Stimulated activated naive CD8-positive, alpha-beta T cell treated with anti-CD3 and anti-CD28 coated beads, Interleukin-15, amount 100 ng/mL, for 72 hours (primary cell): ENCODE measurements at places on chromosomes 1 and 21.

DNA sequence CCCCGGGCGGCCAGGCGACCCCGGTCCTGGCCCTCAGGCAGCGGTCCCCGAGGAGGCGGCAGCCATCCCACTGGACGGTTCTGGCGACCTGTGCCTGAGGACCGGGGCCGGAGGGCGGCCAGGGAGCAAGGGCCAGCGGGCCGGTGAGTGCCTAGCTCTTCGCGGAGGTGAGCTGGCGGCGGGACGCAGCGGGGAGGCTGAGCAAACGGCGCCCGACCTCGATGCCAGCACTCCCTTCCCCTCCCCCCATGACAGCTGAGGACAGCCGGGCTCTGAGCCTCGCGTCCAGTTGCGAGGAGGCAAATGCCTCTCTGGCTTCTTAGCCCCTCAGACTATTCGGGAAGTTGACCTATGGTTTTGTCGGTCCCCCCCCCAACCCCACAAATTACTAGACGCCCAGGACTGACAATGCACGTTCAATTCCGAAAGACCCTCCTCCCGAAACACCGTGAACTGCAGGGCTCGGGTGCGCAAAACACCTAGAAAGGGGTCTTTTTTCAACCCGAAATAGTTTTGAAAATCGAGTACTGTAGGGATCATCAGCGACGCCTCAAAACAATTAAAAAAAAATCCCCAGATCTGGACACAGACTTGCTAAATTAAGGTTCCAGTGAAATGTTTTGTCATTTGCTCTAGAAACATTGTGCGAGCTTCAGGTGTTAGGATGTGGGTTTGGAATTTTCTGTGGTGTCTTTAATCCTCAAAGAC lies 8.3 kb downstream of the CDKN2C start:
- DNase-seq = peak; percentile 44

GRCh38 chr1:172642970-172643369 lies 15.9 kb upstream of the FASLG start:
- DNase-seq = no peak

DNA sequence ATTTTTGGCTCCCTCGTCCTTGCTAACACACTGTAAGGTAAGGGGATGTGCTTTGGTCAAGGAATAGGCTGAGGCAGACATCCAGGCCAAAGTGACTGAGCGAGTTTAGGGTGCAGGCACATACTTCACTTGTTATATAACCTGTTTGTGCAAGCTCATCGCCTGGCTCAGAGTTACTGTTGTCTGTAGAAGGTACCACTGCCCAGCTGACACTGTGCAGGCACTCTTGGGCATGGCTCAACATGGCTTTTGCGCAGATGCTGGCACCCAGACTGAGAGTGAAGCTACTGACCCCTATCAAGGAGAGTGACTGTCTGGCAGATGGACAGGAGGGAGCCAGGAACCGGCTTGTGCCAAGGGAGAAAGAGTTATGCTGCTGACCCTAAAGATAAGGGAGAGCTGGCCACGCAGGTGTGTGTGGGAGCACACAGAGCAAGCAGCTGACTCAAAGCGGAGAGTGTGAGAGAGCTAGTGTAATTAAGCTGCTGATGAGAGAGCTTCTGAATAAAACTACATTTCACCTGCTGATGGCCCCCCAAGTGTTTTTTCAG lies 307.3 kb upstream of the USP24 start:
- no peak for DNase-seq

- no peak for DNase-seq
Observed at GRCh38 chr1:212974711-212975110, 24.4 kb downstream of the VASH2 start.

- DNase-seq = no peak
Observed at GRCh38 chr1:36137776-36138175, 11.5 kb downstream of the TRAPPC3 start.

DNA sequence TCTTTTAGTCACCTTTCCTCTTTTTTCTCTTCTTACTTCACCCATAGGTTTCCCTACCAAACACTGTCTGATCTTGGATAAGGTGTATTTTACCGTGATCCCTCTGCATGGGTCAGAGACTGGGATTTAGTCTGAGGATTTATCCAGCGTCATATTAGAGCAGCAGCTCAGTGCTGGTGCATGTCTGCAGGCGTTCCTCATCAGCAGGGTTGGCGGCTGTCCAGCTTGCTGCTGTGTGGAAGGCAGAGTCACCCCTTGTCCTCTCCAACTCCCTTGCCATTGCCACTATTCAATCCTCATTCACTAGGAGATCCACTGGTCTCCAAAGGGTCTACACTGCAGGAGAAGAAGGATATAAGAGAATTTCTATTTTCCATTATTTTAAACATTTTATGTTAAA lies 7.3 kb upstream of the FAM78B start:
- DNase-seq = no peak
